ENCODE measurements at places on chromosomes 3 and 15.

DNA sequence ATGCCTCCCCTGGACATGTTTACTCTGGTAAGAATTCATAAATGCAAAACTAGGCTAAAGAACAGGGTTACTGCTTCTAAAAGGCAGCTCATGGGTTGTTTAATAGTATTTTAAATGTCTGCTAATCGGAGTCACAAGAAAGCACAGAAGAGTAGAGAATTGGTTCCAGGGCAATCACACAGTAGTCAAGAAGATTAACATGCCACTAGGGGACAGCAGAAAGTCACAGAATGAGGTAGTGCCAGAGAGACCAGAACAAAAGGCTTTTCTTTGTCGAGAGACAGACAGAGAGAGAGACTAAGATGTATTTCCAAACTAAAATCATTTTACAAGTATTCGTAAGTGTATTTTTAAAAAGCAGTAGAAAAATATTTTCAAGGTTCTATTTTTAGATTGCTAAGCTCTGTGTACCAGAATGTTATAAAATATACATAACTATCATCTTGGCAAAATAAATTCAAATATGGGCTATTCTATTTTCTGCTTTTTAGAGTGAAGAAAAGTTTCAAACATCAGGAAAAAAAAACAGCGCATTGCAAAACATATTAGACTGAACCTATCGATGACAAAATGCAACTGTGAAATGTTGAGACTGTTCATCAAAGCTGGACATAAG lies 78.3 kb upstream of the CDIN1 start:
- no peak for DNase-seq

GRCh38 chr15:51966192-51966591 lies 5.4 kb downstream of the LEO1 start:
- DNase-seq: no peak

DNA sequence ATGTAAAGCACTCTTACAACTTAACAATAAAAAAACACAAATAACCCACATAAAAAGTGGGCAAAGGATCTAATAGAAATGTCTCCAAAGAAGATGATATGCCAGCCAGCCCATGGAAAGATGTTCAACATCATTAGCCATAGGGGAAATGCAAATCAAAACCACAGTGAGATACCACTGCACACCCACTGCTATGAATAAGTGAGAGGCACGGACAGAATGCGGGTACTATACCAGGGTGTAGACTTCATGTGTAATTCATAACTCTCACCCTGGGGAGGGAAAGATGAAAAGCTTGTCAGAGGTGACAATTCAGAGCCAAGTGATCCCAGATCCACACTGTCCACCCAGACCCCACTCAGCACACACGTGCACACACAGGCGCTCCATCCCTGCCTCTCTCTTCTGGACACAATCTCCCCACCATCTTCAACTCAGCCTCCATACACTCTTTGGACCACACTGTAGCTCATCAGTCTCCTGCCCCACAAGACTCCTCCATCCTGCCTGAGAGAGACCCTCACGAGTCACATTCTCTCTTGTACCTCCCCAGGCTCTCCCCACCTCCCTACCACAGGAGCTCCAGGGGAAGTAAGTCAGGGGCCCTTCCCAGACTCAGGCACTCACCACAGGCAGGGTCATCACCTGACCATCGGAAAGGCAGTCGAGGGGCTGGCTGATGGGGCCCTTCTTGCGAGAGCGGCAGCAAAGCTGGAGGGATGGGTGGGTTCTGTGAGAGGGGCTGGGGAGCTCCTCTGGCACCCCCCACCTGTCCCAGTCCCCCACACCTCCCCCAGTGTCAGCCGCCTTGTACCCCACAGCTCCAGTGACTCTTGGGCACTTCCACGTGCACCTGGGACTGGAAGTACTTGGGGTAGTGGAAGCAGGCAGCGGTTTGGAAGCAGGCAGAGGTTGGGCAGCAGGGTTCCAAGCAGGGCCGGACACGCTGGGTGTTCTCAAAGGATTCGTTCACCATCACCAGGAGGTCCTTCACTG lies 21.3 kb downstream of the PLA2G4E start:
- no peak for DNase-seq

DNA sequence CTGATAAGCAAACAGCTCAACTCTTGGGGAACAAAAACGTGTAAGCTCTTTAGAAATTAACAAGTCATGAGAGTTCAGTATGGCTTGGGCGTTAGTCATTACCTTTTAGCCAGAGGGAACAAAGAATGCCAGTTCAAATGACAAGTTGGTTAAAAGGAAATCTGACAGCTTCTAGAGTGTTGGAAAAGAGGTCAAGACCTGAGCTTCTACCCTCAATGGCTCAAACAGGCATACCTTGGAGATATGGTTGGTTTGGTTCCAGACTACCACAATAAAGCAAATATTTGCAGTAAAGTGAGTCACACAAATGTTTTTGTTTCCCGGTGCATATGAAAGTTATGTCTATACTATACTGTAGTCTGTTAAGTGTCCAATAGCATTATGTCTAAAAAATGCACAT lies 136.1 kb downstream of the CACNA1D start:
- DNase-seq: no peak

DNA sequence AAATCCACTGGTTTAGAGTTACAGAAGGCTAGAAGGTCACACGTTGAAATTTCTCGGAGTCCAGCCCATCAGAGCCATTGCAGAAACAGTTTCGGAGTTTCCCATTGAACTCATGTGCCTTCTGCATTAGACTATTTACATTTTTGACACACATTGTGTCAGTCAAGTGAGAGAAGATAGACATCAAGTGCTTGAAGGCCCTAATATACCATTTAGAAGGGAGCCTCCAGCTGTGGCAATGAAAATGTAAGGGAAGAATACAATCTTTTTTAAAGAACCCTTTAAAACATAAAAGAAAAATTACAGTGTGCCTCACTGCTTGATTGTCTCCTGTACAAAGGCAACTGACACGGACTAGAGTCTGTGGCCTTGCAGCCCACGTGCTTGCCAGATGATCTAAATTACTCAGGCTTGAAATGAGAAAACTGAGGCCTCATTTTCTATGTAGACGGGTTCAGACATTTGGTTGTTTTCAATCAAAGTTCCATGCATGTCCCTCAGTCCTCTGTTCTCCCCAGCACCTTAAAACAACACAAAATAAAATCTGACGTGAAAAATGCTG lies 650.5 kb downstream of the ROBO2 start:
- no peak for DNase-seq

DNA sequence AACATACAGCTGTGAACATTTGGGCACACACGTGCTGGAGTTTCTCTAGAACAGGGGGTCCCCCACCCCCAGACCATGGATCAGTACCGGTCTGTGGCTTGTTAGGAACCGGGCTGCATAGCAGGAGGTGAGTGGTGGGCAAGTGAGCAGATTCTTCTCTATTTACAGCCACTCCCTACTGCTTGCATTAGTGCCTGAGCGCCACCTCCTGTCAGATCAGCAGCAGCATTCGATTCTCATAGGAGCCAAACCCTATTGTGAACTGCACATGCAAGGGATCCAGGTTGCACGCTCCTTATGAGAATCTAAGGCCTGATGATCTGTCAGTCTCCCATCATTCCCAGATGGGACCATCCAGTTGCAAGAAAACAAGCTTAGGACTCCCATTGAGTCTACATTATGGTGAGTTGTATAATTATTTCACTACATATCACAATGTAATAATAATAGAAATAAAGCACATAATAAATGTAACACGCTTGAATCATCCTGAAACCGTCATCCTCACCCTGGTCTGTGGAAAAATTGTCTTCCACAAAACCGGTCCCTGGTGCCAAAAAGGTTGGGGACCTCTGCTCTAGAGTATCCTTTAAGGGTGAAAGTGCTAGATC lies 25.8 kb downstream of the CHRM5 start:
- DNase-seq: no peak

- DNase-seq: no peak
Measured at GRCh38 chr15:57259568-57260040, 116.7 kb upstream of the CGNL1 start.

- no peak for DNase-seq
Measured at GRCh38 chr3:108122276-108122675, 31.4 kb upstream of the CD47 start.

- DNase-seq: no peak
Measured at GRCh38 chr3:16174389-16174788, at the start of gene GALNT15. GALNT15 (plus strand) TSS chr3:16174680; CDS start chr3:16175152, 472 bp downstream.

DNA sequence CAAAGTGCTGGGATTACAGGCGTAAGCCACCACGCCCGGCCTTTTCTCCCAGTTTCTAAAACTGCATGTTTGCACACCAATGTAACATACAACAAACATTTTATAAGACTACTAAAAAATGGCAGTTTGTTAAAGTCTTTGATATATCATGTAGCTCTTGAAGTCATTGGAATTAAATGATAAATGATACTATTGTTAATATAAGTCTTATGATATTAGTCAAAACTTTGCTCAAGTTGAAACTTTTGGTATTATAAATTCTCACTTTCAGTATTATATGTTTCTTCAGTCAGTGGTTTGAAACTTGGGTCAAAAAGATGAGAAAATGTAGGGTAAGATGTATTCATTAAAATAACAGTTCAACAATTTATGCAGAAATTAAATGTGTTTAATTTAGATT lies 117.6 kb upstream of the TBL1XR1 start:
- no peak for DNase-seq

DNA sequence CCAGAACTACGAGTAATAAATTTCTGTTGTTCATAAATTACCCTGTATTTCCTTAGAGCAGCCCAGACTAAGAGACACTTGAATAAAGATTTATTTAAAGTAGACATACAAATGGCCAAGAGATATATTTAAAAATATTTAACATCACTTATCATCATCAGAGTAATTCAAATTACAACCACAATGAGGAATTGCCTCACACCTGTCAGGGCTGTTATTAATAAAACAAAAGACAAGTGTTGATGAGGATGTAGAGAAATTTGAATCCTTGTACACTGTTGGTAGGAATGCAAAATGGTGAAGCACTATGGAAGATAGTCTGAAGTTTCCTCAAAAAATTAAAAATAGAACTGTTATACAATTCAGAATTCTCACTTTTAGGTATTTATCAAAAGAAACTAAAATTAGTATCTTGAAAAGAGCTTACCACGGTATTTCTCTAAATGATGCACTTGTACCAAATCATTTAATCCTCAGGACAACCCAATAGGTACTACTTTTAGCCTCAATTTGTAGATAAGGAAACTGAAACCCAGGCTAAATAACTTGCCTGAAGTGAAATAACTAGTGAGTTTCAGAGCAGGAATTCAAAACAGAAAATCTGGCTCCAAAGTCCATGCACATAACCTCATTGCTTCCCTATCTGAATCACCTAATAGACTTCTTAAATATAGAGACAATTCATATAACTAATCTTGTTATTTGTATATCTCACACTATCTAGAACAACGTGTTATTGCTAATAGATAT lies 69.4 kb downstream of the ZBTB20 start:
- DNase-seq: no peak

DNA sequence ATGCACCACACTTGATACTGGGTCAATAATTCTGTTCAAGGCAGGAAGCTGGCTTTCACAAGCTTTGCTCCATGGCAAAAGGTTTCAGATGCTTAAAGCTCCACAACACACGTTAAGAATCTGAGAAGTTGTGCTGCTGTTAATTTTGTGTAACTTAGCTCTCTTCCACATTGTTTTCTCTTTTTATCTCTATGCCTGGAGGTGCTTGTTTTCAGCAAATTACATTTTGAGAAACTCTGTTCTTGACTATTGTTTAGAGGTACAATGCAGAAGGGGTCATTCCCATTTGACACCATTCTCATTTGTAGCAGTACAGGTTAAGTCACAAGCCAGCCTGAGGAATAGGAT lies 156.0 kb downstream of the FNDC3B start:
- DNase-seq: no peak

GRCh38 chr3:47611576-47611975 lies 32.9 kb upstream of the CSPG5 start:
- DNase-seq: no peak

DNA sequence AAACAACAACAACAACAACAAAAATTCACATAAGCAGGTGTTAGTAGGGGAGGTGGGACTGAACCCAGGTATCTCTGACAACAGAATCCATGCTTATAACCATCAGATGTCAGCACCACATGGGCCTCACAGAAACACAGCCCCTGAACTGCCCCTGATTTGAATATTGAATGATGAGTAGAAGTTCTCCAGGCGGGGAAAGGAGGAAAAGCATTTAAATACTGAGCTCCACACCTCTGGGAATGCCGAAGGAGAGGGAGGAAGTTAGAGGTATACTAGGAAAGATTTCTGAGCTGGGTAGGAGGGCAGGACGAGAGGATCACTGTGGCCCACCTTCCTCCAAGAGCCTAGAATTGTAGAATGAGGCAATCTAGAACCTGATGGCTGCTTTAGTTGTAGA lies 31.9 kb upstream of the EIF4A2 start:
- no peak for DNase-seq

- no peak for DNase-seq
Measured at GRCh38 chr15:47565949-47566348, 151.4 kb upstream of the SEMA6D start.

DNA sequence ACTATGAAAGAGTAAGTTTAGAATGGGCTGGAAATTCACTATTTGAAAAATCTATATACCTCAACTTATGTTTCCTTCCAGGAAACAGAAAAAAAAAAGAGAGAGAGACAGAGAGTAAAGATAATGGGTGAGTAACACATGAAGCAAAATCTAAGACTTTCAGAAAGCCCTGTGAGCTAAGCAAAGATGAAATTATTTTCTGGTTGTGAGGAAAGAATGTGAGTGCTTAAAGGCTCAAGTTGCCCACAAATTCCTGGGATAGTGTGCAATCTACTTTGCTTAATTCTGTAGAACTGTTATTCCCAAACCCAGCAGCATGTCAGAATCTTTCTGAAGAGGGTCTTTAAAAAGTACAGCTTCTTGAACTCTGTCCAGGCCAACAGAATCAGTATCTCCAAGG lies 337.7 kb upstream of the AGTR1 start:
- no peak for DNase-seq

DNA sequence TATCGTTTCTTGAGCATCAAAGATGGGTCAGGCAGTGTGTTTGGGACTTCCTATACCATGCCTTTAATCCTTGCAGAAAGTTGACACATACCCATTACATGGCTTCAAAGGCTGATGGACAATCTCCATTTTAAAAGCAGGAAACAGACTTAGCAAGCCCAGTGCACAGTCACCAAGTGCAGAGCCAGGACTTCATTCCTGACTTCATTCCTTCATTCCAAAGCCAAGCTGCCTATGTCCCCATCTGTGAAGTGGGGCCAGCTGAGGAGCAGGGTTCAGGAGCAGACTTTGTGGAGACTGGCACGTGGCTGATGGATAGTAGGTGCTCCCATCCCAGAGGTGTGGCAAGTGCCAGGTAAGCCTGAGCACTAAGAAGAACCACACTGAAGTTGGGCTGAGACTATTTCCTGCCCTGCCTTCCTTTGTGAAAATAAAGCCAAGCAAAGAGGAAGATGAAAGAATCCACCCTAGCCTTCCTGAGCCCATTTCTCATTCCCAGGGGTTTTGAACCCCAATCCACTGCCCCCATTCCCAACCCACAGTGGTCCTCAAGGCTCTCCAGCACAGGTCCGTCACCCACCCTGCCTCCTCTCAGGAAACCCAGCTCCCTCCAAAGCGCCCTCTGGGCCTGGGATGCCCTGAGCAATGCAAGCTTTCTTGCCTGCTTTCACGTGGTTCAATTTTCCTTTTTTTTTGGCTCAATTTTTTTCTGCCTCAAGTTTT lies 1.8 kb downstream of the CX3CR1 start:
- no peak for DNase-seq
